ENCODE measurements at places on chromosomes 5 and 9.

DNA sequence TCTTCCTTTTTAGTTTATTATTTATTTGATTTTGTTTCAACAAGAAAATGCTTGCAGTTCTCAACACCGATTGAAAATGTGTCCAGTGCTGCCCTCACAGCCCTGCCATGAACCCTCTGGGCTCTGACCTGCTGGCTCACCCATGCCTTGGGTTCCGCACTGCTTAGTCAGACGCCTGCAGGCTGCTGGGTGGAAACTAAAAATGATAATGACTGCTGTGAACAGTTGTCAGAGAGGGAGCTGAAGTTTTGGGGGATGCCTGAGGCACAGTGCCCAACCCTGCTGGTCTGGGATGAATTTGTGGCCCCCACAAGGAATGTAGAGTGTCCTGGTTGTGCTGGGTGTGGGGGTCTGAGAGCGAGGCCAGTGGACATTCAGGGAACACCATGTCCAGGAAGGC lies 22.2 kb upstream of the CFAP157 start:
- no peak for DNase-seq

DNA sequence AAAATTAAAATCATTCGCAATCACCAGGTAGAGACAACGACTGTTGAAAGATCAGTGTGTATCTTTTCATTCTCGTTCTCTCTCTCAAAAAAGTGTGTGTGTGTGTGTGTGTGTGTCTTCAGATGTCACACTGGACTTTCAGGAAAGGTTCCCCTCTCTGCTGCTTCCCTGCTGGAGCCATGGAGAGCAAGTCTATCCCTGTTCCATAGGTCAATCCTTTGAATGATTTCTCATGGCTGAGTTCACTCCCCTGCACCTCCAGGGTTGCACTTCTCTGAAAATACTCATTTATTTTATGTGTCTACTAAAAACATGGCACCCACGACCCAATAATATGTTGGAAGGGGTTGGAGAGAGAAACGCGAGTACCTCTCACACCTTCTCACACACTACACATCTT lies 28.2 kb downstream of the IRF1 start:
- no peak for DNase-seq

- no peak for DNase-seq
Measured at GRCh38 chr5:120053841-120054240, 410.3 kb upstream of the PRR16 start.

DNA sequence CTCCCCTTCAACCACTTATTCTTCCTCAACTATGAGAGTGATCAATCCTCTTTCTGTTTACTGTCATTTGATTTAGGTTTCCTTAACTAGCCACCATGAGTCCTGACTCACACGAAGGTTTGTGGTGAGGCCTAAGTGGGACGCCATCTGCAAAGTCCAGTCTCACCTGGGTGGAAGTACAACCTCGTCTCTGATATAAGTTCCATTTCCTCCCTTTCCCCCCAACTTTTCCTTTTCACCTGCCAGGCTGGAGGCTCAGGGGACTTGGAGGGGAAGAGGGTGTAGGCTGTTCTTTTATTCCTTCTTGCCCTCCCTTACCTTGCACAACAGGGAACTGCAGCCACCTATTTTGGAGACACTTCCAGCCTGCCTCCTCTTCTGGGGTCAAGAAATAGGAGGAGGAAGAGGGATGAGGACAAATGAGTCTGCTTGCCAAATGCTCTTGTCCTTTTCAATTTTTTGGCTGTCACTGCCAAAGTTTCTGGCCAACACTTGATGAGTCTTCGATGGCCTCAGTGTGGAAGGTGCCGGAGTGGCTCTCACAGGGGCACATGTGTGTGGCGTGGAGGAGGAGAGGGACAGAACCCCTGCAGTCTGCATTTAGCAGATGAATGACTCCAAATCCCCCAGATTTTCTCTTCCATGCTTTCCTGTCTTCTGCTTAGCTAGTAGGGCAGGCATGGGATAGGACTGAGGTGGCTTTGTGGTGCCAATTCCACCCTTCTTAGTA lies 249.6 kb downstream of the NSG2 start:
- no peak for DNase-seq

DNA sequence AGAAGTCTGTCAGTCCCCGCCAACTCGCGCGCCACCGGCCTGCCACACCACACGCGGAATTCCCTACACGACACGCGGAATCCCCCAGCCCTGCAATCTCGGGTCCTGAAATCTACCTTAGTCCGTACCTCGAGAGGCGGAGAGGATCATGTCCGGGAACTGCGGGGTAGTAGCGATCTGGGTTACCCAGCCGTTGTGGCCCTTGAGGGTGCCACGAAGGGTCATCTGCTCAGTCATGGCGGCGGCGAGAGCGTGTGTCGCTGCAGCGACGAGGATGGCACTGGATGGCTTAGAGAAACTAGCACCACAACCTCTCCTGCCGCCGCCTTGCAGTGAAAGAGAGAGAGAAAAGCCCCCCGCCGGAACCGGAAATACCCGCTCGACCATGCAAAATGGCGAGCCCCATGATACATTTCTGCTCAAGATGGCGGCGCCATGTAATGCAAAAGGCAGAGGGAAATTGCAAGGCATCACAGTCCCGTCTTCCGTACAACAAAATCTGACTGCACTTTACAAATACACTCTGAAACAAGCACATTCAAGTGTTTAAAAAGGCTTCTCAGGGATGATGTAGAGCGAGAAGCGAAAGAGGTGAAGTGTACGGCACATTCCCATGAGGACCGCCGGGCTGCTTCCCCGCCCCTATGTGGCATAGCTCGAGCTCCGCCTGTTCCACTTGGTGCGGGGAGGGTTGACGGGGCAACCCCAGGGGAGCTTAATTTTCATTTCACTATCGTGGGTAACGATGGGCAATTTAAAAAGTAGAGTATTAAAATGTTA lies at the start of gene RACK1:
RACK1 (minus strand) TSS at position 343 of the 780 bp plus-strand sequence; CDS start at position 237, 106 bp downstream.
- peak; percentile 85 for DNase-seq
